ENCODE measurements at places on chromosomes 7 and 10.

- DNase-seq, result no peak
These were observed 75.2 kb upstream of the KIF5B start for GRCh38 chr10:32131388-32131787.

GRCh38 chr10:52752801-52753445 is 19.7 kb downstream of the MBL2 start:
- no peak for DNase-seq

DNA sequence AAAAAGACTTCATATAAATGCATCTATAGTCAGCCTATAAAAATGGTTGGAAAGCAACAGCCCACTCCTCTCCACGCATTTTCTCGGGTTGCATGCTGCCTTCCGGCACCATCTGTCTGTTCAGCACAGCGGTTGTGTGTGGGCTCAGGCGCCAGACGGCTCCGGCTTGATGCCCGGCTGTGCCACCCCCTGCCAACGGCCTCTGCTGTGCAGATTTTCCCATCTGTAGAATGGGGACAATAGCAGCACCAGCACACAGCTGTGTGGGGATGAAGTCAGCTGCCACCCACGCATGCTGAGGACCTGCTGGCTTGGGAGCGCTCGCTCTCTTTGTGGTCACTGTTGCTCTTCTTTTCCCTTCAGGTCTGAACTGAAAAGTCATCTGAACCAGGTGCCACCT is 19.5 kb downstream of the PRKAG2 start:
- peak; percentile 32 for DNase-seq

DNA sequence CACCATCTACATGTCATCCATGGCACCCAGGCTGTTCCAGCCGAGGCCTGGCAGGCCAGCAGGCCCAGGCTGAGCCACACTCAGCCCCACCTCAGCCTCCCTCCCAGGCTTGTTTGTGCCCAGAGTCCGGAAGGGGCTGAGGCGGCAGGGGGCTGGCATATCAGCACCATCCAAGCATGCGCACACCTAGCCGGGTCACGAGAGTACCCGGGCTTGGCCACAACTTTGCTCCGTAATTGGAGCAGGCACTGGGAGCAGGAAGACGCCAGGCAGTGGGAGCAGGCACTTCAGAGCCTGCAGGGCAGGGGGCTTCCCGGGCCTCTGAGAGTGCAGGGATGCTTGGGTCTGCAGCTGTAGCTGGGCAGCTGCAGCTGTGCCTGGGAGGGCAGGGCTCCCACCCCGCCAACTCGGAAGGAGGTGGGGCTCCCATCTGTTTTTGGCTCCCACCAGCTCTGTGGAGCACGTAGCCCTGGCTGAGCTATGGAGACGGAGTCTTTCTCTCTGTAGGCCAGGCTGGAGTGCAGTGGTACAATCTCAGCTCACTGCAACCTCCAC is 15.2 kb upstream of the TSPAN15 start:
- DNase-seq, result no peak

DNA sequence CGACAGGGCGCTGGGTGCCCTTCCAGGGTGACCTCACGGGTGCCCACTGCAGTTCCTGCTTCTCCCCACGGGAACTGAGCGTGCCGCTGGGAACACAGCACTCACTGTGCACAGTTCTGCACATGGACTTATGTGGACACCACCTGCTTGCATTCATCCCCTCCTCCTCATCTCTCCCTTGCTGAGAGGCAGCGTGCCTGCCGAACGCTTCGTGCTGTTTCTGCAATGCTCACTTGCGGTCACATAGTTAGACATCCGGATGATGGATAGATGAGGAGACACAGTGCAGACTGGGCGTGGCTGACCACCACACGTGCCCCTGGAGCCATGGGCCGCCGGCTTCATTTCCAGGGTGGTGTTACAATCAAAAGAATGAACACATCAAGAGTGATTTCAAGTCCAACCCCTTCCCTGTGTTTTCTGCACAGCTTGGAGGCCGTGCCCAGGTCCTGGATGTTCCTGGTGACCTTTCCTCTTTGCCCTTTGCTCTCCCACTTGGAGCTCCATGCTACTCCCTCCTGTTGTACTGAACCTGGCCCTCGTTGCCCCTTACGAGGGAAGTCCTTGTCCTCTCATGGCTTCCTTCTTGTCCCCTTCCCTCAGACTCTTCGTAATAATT is 119.4 kb downstream of the VIPR2 start:
- DNase-seq, result no peak

GRCh38 chr10:91925022-91925320 is 1.4 kb downstream of the BTAF1 start:
- DNase-seq, result no peak

GRCh38 chr10:17272648-17273047 is 44.6 kb downstream of the VIM start:
- no peak for DNase-seq

GRCh38 chr7:131381069-131381838 is 53.6 kb downstream of the MKLN1 start:
- DNase-seq, result no peak

DNA sequence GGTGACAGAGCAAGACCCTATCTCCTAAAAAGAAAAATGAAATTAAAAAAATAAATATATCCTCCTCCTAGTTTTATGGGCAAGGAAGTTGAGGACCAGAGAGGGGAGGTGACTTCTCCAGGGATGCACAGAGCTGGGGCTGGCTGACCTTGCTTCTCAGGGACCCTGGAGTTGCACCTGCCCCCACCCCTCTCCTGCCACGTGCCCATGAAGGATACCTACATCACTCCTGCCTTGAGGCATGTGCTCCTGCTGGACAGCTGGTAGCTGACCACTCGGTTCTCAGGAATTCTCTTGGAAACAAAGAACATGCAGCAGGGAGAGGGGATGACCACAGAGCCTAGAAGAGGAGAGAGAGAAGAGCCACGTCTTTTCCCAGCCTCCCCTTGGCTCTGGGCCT is 522 bp downstream of the CCL24 start:
- no peak for DNase-seq

DNA sequence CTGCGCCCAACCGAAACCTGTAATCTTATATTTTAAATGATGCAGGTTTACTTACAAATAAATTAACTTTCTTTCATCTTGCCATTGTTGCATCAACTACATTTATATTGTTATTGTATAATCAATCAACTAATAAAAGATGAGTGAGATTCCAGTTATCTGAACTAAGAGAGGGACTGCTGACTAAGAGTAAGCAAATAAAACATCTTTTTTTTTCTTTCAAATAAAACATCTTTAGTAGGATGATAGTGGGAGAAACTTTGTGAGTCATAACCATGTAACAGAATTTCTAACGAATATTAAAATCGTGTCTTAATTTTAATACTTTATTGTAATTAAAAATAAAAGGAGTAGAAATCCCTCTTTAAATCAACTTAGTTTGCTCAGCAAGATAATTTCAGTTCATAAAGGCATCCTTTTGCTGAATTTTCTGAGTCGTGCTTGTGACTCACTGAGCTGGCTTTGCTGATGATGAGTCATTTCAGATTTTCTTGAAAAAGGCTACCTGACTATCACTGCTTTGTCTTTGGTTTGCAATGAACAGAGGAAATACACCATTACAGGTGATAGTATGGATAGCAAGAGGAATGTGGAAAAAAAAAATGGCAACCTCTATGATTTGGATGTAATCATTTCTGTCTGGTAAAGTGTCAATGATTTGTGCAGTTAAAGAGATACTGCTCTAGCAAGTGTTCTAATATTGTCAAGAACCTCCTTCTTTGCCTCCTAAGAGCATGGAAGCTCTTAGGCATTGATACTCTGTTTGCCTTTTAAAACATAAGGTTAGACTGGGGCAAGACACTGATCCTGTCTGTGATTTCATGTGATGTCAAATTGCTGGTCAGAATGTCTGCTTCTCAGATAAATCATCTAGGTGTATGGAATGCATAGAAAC is 119.5 kb downstream of the GPR158 start:
- DNase-seq, result no peak

GRCh38 chr7:66505009-66505408 is 123.7 kb upstream of the KCTD7 start:
- no peak for DNase-seq

GRCh38 chr7:25288556-25289307 is 60.4 kb upstream of the NPVF start:
- peak; percentile 19 for DNase-seq
